Stimulated activated CD4-positive, alpha-beta T cell treated with anti-CD3 and anti-CD28 coated beads, Interleukin-2, amount 100 ng/mL, for 48 hours (primary cell): ENCODE measurements at places on chromosomes 2 and 18.

- no peak for DNase-seq
Measured at GRCh38 chr2:144213797-144214196, 306.1 kb downstream of the ZEB2 start.

GRCh38 chr2:144011098-144011497, 508.8 kb downstream of the ZEB2 start:
- DNase-seq: no peak

DNA sequence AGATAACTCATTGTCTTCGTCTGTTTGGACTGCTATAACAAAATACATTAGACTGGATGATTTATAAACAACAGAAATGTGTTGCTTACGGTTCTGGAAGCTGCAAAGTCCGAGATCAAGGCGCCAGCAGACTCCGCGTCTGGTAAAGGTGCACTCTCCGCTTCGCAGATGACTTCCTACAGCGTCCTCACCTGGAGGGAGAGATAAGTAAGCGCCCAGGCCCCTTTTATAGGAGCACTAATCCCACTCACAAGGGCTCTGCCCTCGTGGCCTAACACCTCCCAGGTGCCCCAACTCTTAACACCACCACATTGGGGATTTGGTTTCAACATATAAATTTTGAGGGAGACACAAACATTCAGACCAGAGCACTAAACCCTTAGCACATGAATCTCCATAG, 51.3 kb downstream of the SERTAD2 start:
- DNase-seq: no peak

GRCh38 chr2:68352651-68353391, 12.3 kb upstream of the PLEK start:
- DNase-seq: no peak

- no peak for DNase-seq
Measured at GRCh38 chr2:180291060-180291459, 284.0 kb upstream of the CWC22 start.

- no peak for DNase-seq
Measured at GRCh38 chr2:83072767-83073166, 1386.3 kb downstream of the SUCLG1 start.

- no peak for DNase-seq
Measured at GRCh38 chr18:73189718-73190117, 321.9 kb upstream of the NETO1 start.

DNA sequence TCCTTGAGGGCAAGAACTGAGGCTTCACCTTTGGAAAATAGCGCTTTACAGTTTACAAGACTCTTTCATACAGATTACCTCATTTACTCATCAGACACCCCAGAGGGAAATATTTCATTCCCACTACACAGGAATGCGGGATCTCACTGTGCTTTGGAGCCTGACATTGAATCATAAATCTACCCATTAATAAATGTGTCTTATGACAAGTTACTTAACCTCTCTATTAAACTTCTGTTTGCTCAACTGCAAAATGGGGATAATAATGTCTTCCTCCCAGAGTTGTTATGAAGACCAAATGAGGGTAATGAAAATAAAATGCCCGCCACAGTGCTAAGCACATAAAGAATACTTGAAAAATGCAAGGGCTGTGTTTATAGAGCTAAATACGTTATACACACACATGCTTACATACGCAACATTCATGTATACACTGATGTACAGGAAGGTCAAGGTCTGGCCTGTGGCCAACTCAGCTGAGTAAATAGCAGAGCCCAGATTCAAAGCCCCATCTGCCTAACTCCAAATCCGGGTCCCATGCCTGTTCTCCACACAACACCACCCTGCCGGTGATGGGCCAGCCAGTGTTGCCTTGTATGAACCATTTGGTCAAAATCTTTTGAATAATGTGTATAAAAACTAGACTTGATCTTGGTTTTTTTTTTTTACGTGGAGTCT, 77.8 kb upstream of the STPG4 start:
- no peak for DNase-seq
